Stimulated activated CD4-positive, alpha-beta T cell treated with anti-CD3 and anti-CD28 coated beads, Interleukin-15, amount 100 ng/mL, for 48 hours (primary cell): ENCODE measurements at places on chromosomes 4 and X.

DNA sequence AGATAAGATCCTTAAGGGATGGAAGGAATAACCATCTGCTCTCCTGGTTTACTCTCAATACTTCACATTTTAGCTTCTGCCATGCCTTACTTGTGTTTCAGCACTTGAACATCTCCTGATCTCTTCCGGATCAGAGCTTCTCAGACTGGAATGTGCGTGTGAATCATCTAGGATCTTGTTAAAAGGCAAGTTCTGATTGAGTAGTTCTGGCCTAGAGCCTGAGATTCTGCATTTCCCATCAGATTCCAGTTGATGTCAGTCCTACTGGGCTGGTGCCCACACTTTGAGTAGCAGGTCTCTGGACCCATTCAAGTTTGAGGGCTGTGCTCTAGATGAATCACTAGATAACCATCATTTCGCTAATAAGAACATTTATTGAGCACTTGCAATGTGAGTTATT, 20.0 kb downstream of the NDP start:
- DNase-seq: no peak

DNA sequence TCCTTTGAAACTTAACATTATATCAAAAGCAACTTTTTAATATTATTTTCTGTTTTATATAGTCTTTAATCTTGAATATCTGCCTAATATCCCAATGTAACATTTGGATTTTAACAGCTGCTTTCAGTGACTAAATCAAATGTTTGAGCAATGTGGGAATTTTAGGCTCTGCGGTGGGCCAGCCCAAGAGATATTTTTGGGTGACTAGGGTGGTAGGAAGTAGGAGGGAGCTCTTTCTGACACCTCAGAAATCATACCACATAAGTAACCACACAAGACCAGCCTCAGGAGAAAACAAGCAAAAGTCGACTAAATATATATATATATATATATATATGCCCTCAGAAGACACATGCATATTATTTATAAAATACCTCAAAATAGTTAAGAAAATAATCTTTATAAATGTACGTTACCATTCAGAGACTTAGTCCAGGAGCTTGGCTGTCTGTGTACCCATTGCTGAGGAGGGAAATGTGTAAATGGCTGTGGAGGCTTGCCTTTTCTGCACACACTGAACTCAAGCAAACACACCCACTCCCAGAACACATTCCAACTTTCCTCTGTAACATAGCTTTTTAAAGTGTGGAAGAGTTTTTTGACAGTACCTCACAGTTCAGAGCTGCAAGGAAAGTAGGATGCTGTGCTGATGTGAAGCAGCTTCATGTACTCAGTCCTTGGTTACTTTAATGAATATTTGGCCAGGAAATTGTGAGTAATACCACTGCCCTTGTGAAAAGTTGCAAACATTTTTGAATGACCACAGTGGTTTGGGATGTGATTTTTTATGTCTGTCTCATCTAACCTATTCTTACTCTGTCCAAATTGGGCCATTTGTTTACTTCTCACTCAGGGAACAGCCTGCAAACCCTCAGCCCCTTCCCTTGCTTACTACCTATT, at the start of gene RTL3:
Gene RTL3 (minus strand): TSS at position 484 of the 900 bp plus-strand sequence. CDS start 908 bp downstream, outside the sequence.
- no peak for DNase-seq

DNA sequence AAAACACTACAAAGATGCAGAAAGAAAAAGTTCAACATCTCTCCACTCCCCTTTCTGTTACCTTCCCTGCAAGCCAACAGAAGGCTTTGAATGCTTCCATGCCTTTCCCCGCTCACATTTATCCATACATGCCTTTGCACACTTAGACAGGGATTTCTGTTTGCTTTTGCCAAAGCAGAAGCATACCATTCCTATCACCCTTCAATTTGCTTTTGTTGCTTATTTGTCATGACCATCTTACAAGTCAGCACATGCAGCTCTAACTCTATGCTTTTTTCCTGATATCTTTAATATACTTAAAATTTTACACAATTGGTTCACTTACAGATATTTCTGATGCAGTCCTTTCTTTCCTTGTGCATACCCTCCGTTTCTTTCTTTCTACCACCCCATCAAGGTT, 169.6 kb downstream of the CORIN start:
- DNase-seq: no peak

DNA sequence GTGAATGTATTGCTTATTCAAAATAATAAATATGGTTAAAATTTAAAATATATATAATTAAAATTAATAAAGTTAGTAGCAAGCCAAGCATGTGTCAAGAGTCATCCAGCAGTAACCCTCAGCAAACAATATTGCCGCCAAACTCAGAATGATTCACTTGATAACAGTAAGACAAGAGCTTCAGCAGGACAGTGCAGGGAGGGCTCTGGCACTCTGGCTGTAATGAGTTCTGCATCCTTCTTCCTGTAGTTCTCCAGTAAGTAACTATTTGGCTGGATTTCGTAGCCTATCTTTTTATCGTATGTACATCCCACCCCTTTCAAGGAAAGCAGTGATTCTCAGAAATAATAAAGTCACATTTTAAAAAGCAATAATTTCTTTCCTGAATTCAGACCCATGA, 17.6 kb downstream of the OTUD6A start:
- no peak for DNase-seq

DNA sequence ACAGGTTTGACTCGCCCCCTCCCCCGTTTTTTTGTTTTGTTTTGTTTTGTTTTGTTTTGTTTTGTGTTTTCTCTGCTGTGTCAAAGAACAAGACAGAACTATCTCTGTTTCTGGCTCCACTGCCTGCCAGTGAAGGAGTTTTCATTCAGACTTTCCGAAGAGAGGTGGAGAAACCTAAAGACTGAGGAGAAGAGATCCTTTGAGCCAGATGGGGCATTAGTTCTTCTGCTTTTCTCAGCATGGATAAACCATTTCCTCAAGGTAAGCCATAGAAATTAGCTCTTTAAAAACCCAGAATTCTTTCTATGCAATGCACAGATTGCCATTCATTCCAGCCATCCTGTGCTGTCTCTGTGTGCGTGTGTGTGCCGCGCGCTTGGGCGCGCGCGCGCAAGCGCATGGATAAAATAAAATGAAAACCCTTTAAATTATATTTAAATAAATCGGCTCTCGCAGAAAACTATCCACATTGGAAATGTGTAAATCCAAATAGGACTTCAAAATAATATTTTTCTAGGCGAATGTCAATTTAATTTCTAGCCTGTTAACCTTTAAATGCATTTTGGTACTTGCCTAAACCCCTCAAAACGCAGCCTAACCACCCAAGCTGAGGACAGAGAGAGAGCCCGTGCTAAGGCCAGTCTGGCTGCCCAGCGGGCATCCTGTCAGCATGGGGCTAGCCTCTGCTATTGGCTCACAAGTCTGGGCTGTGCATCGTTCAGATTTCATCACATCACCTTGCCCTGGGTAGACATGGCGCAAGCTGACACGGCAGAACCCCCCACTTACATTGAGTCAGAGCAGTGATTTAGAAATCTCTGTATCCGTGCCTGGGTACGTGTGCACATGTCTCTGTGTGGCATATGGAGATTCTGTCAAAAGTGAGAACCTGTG, 113.0 kb upstream of the VAMP7 start:
- DNase-seq: no peak

DNA sequence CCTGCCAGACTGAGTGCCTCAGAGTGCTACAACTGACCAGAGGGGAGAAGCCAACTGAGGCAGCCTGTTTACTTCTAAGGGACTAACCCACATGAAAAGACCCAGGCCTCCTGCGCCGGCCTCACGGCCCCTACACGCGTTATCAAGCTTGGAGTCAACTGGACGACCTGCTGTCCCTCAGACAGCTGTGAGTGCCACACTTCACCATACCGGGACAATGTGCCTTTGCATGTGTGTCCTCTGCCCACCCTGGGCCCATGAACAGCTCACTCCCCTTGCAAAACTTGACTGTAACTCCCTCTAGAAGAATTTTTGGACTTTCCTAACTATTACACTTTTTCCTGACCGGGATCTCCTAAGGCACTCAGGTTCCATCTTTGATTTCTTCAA, 1.8 kb downstream of the NOP14 start:
- DNase-seq: no peak

DNA sequence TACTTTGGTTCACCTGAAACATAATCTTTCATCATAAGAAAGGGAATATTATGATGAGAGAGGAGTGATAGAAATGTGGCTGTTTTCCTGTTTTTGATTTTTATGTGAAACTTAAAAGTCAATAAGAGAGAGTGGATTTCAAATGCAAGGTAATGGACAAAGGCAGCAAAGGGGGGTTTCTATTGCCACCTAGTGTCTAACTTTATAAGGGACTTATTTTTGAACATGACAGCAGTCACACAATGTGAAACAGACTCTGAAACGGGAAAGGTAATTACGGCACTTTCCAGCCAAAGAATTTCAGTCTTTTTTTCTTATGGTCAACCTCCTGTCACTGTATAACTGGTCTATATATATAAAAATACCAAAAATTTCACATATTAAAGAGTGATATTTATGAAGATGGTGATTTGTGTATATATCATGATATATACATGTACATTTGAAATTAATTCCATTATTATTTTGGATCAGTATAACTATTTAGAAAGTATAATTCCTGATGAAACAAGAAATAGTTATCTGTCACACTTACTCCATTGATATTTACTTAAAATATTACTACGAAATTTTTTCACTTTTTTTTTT, 127.1 kb downstream of the FBXO8 start:
- DNase-seq: no peak

GRCh38 chr4:10758906-10759305, 74.3 kb upstream of the CLNK start:
- no peak for DNase-seq

DNA sequence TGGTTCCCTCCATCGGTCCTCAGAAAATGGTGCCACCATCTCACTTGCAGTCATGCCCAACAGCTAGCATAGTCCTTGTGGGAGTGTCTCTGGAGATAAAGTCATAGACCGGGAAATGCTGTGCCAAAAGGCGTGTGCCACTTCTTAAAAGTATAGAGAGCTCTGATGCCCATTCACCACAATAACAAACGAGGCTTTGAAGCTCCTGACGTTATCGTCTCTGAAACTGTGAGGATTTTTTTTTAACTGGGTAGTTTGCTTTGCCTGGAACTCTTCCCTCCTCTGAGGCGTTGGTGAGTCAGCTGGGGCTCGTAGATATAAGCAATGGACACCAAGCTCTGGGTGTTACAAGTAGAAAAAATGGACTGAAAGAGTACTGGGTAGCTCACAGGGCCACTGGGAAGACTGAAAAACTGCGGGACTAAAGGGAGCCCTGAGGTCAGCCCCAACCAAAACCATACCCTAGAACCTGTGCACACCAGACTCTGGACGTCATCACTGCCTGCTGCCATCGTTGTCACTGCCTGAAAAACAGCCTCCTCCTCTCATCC, 89.4 kb upstream of the TRIM2 start:
- peak; percentile 45 for DNase-seq

DNA sequence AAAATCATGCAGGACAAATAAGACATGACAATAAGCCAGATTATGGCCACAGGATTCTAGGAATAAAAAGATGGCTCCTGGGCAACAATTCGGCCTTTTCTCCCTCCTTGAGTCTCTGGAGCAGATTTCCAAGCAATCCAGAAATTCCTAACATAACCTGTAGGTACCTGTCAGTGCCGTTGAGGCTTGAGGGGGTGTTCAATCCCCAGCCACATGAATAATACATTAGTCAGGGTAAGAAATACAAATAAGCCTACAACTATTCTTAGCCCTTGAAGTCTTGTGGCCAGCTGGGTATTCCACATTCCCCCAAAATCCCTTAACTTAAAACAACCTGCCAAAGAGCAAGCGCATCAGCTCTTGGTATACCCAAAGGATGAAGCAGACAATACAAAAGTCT, 9.7 kb downstream of the CXorf38 start:
- no peak for DNase-seq

DNA sequence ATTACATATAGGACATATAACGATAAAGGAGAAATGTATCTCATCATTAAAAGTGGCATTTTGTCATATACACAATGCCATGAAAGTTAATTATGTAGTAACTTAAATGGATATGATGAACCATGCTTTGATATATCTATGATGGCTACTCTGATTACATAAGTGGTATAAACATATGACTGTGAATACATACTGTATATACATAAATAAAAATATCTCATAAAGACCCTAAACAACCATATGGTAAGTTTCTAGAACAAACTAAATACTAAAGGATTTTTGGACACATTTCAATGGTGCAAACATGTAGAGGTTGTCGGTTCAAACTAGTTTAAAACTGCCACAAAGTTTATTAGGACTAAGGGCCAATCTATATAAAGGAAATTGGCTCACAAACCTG, 849.6 kb upstream of the INTU start:
- no peak for DNase-seq

DNA sequence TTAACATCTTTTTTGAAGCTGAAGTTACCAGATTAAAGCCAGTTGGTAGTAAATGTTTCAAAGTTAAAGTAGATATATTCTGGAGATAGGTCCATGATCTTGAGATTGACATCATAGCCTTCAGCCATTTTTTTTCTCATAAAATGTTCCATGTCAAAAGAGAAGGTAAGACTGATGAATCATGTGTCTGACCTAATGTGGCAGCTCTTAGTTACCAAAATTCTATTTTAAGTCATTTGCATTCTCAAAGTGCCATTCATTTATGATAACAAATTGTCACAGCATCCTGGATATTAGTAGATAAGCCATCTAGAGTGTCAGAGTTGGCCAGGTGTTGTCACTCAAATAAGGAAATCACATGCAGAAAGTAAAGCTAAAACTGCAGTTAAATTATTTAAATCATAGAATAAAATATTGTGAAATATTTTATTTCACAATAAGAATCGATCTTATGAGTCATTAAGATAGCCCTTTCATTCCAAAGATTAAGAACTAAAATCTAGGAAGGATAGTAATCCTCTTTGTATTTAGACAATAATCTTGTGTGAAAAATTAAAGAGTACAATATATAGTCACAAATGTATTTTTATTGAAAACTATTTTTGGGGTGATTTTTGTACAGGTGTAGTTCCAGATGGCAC, 65.7 kb upstream of the ADAD1 start:
- DNase-seq: no peak

- DNase-seq: no peak
Observed at GRCh38 chr4:133403913-133404312, 254.8 kb downstream of the PCDH10 start.

DNA sequence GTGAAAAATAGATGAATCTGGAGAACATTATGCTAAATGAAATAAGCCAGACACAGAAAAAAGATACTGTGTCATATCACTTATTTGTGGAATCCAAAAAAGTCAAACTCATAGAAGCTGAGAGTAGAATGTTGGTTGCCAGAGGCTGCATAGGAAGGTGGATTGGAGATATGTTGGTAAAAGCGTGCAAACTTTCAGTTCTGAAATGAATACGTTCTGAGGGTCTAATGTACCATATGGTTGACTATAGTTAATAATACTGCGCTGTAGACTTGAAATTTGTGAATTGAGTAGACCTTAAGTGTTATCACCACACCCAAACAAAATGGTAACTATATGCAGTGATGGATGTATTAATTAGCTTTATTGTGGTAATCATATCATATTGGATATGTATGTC, 45.0 kb upstream of the UPRT start:
- DNase-seq: no peak

- no peak for DNase-seq
Observed at GRCh38 chrX:97622111-97622510, 738.4 kb downstream of the RPA4 start.

GRCh38 chr4:159002950-159003349, 99.9 kb upstream of the RAPGEF2 start:
- no peak for DNase-seq

GRCh38 chrX:69506617-69507499, 2.7 kb downstream of the NALF2 start:
- no peak for DNase-seq
